NCI-H226 (cell line): ENCODE measurements at places on chromosomes 1 and 21.

GRCh38 chr1:221998186-221998612 lies 256.3 kb upstream of the DUSP10 start:
- DNase-seq: no peak

DNA sequence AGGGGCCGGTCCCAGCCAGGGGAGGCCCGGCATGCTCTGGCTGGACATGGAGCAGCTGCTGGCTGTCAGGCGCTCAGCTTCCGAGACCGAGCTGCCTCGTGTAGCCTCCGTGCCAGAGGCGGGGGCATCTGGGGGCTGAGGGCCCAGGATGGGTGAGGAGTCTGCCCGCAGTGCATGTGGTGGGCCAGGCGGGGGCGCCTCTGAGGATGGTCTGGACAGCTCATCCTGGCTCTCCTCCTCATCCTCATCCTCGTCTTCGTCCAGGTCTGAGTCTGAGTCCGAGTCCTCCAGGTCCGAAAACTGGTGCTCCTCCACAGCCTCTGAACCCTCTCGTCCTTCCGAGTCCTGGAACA lies 28.9 kb upstream of the EDN2 start:
- no peak for DNase-seq

- DNase-seq: peak; percentile 16
Measured at GRCh38 chr1:7223334-7224080, 438.3 kb downstream of the CAMTA1 start.

DNA sequence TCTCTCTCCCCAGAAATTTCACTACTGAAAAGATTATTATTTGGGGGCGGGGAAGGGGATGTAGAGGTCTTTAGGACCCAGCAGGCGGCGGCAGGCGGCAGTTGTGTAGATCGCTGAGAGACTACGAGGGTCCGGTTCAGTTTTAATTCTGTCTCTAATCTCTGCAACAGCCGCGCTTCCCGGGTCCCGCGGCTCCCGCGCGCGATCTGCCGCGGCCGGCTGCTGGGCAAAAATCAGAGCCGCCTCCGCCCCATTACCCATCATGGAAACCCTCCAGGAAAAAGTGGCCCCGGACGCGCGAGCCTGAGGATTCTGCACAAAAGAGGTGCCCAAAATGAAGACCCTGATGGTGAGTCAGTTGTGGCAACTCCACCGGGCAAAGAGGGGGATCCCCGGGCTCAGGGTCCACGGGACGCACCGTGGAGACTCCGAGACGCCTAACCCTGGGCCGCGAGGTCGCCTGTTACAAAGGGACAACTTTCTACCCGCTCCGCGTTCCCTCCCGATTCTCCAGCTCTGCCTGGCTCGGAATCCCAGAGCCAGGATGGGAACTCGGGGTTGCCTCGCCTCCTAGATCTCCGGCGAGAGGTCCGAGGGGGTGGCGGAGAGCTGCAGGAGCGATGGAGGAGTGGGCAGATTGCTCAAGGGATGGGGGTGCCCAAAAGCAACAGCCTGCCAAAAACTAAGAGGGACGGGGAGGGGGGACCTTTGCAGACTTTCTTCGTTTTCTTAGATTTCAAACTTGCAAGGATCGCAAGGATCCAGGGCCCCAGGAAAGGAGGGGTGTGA lies at the start of gene ST6GALNAC5:
TSS of gene ST6GALNAC5 (plus strand) at position 139 of the 789 bp plus-strand sequence.
- DNase-seq: no peak

GRCh38 chr1:164366014-164366413 lies 193.0 kb upstream of the PBX1 start:
- no peak for DNase-seq

- no peak for DNase-seq
Measured at GRCh38 chr1:90946630-90947029, 75.2 kb downstream of the ZNF644 start.
